Inflammatory macrophage treated with lipopolysaccharide for 1 hour (primary cell): ENCODE measurements at places on chromosomes 7 and 10.

GRCh38 chr7:20624666-20625385, 9.4 kb downstream of the ABCB5 start:
- DNase-seq: no peak

GRCh38 chr10:92238054-92238585, 52.8 kb downstream of the CPEB3 start:
- DNase-seq: no peak

DNA sequence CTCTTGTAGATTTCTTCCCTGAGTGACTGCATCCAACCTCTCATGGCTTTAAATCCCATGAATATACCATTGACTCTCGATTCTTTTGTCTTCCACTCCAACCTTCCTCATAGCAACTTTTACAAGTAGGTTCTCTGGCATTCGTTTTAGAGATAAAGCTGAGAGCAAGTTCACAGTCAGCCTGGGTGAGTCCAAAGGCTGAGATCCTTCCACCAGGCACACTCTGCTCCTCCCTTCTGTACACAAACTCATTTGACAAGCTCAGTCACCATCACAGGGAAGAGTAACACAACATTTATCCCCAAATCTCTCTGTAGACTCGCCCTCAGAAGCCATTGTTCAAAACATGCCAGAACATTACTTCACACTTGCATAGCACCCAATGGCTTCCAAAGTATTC, 10.9 kb downstream of the CTTNBP2 start:
- no peak for DNase-seq

- no peak for DNase-seq
Observed at GRCh38 chr7:94781236-94781635, 125.3 kb upstream of the SGCE start.

GRCh38 chr10:58969576-58969975, 206.9 kb upstream of the PHYHIPL start:
- no peak for DNase-seq

DNA sequence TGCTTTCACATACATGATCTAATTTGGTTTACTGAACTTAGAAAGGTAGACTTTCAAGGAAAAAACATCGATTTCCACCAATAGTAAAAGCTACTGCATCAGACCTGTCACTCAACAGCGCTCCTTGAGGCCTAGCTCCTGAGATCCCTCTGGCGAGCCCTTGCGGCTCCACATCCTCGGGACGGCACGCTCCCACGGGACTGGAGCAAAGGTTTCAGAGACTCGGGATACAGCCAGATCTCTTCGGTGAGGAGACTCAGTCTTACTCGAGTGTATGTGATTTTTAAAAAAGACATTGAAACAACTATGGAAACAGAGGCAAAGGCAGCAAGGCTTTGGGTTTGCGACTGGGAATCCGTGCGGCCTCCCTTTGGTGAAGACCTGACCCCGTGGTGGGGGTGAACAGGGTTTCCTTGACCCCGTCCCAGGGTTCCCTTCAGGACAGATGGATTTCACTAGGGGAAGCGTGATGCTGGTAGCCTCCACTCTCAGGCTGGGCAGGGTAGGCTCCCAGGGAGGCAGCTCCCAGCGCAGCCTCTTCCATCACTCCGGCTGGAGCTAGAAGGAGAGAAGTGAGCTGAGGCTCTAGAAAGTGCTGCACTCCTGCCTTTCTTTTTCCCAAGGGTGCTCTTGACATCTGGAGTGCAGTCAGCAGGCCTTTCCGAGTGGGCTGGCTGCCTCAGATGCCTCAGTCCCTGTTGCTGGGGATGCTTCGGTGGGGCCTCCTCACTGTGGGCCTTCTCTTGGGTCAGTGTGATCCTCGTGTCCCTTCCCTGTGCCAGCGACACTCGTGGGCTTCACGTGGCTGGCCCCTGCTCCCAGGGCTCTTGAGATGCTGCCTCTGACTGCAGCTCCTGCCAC, 5.8 kb upstream of the ATP6V0E2 start:
- DNase-seq: no peak
